ENCODE measurements at places on chromosomes 6 and 20. TPM values are rescaled to one million over a fixed set of nuclear protein-coding genes. Genes with fewer than 3 reads are reported as not detected.

- H3K4me3 ChIP-seq = no peak overlapping the region
- H3K36me3 ChIP-seq = peaks cover 12% of the 10 kb centered on the region
- H3K27me3 ChIP-seq = no peaks in the 10 kb centered on the region
- H3K4me1 ChIP-seq = peaks cover 24% of the 10 kb centered on the region
- DNase-seq = no peak
- H3K27ac ChIP-seq = 0 out of 2 replicates have a peak overlapping the region, but pooled peaks have one; percentile 12
Observed at GRCh38 chr6:14889188-14889587, 356.7 kb upstream of the JARID2 start.

The PTK6 gene
- total RNA-seq = 0.32 TPM

DNA sequence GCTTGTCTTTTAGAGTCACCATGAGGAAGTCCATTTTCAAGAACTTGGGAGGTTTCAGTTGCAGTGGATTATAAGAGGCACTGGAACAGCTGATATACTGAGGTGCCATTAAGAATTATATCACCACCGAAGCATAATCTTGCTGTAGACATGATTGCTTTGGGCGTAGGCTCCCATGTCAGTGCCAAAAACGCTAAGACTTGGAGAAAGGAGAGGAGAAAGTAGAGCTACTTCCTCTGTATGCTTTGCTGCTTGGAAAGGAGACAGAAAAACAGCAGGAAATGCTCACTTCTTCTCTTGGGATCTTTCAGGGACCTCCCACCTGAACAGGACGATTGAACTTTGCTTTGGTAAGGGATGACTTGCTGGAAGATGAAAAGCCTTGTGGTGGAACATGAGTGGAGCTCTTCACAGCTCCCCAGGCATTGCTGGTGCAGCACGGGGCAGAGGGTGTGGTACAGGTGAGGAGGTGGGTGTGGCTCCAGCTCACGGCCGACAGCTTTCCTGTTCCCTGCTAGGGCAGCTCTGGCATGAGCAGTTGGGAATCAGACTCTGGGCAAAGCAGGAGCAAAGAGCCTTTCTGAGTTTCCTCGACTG is 190.4 kb upstream of the JAG1 start:
- peaks cover 9% of the 10 kb centered on the region for H3K4me1 ChIP-seq
- H3K36me3 ChIP-seq = no peaks in the 10 kb centered on the region
- peaks cover 2% of the 10 kb centered on the region for H3K27me3 ChIP-seq
- peak; percentile 31 for DNase-seq

GRCh38 chr6:161372422-161372793 is 98.5 kb upstream of the AGPAT4 start:
- no peak for DNase-seq
- peaks cover 4% of the 10 kb centered on the region for H3K4me1 ChIP-seq
- H3K36me3 ChIP-seq = no peaks in the 10 kb centered on the region
- no peak overlapping the region for H3K27ac ChIP-seq
- H3K27me3 ChIP-seq = no peaks in the 10 kb centered on the region
- H3K4me3 ChIP-seq = no peak overlapping the region

- no peak overlapping the region for H3K4me3 ChIP-seq
- no peaks in the 10 kb centered on the region for H3K36me3 ChIP-seq
- no peaks in the 10 kb centered on the region for H3K27me3 ChIP-seq
- no peak for DNase-seq
- H3K27ac ChIP-seq = no peak overlapping the region
- H3K4me1 ChIP-seq = no peaks in the 10 kb centered on the region
Observed at GRCh38 chr6:10177704-10178103, 237.2 kb downstream of the TFAP2A start.

- DNase-seq = no peak
- no peaks in the 10 kb centered on the region for H3K27me3 ChIP-seq
- H3K4me3 ChIP-seq = no peak overlapping the region
- peaks cover 2% of the 10 kb centered on the region for H3K4me1 ChIP-seq
- no peak overlapping the region for H3K27ac ChIP-seq
- no peaks in the 10 kb centered on the region for H3K36me3 ChIP-seq
Observed at GRCh38 chr6:165695722-165696515, 32.9 kb upstream of the PDE10A start.

DNA sequence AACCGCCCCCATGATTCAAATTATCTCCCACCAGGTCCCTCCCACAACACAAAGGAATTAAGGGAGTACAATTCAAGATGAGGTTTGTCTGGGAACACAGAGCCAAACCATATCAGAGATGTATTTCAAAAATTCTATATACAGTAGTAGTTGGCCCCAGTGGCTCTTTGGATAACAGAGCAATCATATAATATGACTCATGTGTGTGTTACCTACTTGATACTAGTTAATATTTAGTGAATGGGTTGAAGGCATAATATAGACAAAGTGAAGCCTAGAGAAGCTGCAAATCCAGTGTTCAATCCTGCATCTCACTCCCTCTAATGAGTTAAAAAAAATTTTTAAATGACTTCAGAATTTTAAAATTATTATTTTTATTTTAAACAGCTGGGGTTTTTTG is 43.2 kb downstream of the KAT14 start:
- no peak overlapping the region for H3K27ac ChIP-seq
- no peak for DNase-seq
- H3K4me1 ChIP-seq = peaks cover 5% of the 10 kb centered on the region
- H3K4me3 ChIP-seq = no peak overlapping the region
- H3K27me3 ChIP-seq = no peaks in the 10 kb centered on the region

- DNase-seq = no peak
- H3K4me1 ChIP-seq = peaks cover 12% of the 10 kb centered on the region
- 0 out of 2 replicates have a peak overlapping the region, but pooled peaks have one; percentile 10 for H3K27ac ChIP-seq
- no peaks in the 10 kb centered on the region for H3K27me3 ChIP-seq
Observed at GRCh38 chr6:42032366-42032765, 18.0 kb upstream of the TAF8 start.

The DLK2 gene
- total RNA-seq = 0.18 TPM

The EDN3 gene
- 0.25 TPM for total RNA-seq

GRCh38 chr6:31736021-31736767 is at the start of gene CLIC1:
Gene CLIC1, minus strand, starts transcription at chr6:31736530. Its CDS starts 230 bp downstream, at chr6:31736300.
- no peaks in the 10 kb centered on the region for H3K27me3 ChIP-seq
- peak within 1 kb of the TSS; percentile 90 for H3K27ac ChIP-seq
- H3K36me3 ChIP-seq = peaks cover 25% of the 10 kb centered on the region
- DNase-seq = peak; percentile 81

The C6orf89 gene
- total RNA-seq = 15.0 TPM

GRCh38 chr6:89927264-89927663 is 33.0 kb downstream of the GJA10 start:
- H3K4me1 ChIP-seq = peaks cover 10% of the 10 kb centered on the region
- H3K36me3 ChIP-seq = no peaks in the 10 kb centered on the region
- no peak overlapping the region for H3K27ac ChIP-seq

DNA sequence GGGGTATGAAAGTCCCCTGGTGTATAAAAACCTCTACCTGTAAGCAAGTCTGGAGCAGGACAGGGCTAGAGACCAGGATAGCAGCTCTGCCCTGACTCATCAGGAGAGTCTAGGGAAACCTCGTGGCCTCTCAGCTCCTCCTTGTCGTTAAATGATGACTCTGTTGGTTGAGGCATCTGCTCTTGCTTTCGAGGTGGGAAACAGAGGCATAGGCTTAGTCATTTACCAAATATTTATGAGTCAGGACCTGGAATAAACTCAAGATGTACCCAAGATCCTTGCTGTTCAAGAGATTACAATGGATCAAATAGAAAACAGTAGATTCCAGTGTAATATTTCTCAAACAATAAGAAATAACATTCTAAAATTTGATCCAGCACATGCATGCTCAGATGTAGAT is 5.5 kb downstream of the MANBAL start:
- H3K36me3 ChIP-seq = peaks cover 35% of the 10 kb centered on the region
- H3K4me1 ChIP-seq = peaks cover 18% of the 10 kb centered on the region
- no peak for DNase-seq
- peak overlapping the region; percentile 45 for H3K27ac ChIP-seq
- no peaks in the 10 kb centered on the region for H3K27me3 ChIP-seq

The PTCHD4 gene
- total RNA-seq = 1.6 TPM

The RREB1 gene
- total RNA-seq = 38.5 TPM

The JAG1 gene
- total RNA-seq = 38.3 TPM

- 0 out of 2 replicates have a peak, but pooled peaks cover 3% of the 10 kb centered on the region for H3K4me1 ChIP-seq
- no peak overlapping the region for H3K4me3 ChIP-seq
- H3K27me3 ChIP-seq = no peaks in the 10 kb centered on the region
- H3K27ac ChIP-seq = no peak overlapping the region
Observed at GRCh38 chr6:101689156-101689555, 295.6 kb downstream of the GRIK2 start.

The GATA5 gene
- total RNA-seq = 2.3 TPM

DNA sequence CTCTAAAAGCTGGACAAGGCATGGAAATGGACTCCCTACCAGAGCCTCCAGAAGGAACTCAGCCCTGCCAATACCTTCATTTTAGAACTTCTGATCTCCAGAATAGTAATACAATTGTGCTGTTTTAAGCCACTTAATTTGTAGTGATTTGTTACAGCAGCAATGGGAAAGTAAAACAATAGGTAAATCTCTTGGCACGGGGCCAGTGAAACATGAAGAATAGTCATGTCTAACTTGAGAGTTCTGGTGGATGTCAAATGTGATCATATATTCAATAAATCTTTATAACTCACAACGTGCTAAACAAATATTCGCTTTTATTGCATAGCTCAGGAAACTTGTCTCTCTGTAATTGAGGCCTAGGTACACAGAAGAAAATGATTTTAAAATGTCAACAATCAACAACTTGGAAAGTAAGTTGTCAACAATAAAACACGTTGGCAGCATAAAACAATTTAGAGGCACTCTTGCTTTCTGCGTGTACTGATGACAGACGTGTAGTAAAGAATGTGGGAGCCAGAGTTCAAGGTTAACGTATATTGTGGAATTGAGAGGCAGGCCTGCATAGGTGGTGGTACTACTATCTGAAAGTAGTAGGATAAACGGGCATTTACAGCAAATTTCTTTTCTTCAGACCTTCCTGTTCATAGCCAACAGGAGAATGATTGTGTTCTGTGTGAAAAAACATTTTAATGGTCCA is 140.5 kb upstream of the OPRM1 start:
- H3K27me3 ChIP-seq = no peaks in the 10 kb centered on the region
- no peaks in the 10 kb centered on the region for H3K4me1 ChIP-seq
- H3K4me3 ChIP-seq = no peak overlapping the region
- no peak overlapping the region for H3K27ac ChIP-seq

DNA sequence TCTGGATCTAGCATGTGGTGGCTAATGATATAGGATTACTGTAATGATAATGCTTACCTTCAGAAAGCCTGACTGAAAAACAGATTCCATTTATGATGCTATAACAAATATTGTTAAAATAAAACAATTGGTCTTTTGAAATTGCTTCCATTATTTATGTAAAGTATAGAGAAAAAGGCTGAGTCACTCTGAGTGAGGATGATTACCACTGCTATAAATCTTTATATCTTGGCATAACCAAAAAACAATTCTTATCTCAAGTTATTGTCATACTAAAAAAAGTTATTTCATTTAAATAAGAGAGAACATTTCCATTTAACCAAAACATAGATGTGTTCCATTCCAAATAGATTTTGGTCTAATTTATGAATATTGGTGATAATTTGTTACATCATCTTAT is 53.0 kb upstream of the DST start:
- H3K27ac ChIP-seq = no peak overlapping the region
- H3K36me3 ChIP-seq = peaks cover 13% of the 10 kb centered on the region
- no peak overlapping the region for H3K4me3 ChIP-seq
- H3K27me3 ChIP-seq = no peaks in the 10 kb centered on the region
- no peak for DNase-seq

- H3K4me3 ChIP-seq = no peak overlapping the region
- no peak overlapping the region for H3K27ac ChIP-seq
- no peaks in the 10 kb centered on the region for H3K36me3 ChIP-seq
- DNase-seq = no peak
- peaks cover 26% of the 10 kb centered on the region for H3K4me1 ChIP-seq
Observed at GRCh38 chr20:17833036-17833674, 133.4 kb downstream of the BANF2 start.

GRCh38 chr6:34025112-34025807 is 120.6 kb downstream of the GRM4 start:
- DNase-seq = no peak
- no peak overlapping the region for H3K27ac ChIP-seq
- no peak overlapping the region for H3K4me3 ChIP-seq
- no peaks in the 10 kb centered on the region for H3K27me3 ChIP-seq

GRCh38 chr6:83292900-83293843 is 100.0 kb downstream of the RWDD2A start:
- no peak overlapping the region for H3K27ac ChIP-seq
- H3K27me3 ChIP-seq = no peaks in the 10 kb centered on the region
- no peak for DNase-seq
- no peaks in the 10 kb centered on the region for H3K4me1 ChIP-seq
- no peak overlapping the region for H3K4me3 ChIP-seq

GRCh38 chr6:169189182-169189581 is 64.5 kb downstream of the THBS2 start:
- no peak overlapping the region for H3K4me3 ChIP-seq
- H3K27me3 ChIP-seq = no peaks in the 10 kb centered on the region
- no peak overlapping the region for H3K27ac ChIP-seq
- no peak for DNase-seq
- H3K36me3 ChIP-seq = peaks cover 3% of the 10 kb centered on the region
- no peaks in the 10 kb centered on the region for H3K4me1 ChIP-seq

GRCh38 chr6:83378621-83379388 is 52.0 kb downstream of the ME1 start:
- H3K36me3 ChIP-seq = no peaks in the 10 kb centered on the region
- no peaks in the 10 kb centered on the region for H3K27me3 ChIP-seq
- H3K4me1 ChIP-seq = no peaks in the 10 kb centered on the region
- no peak overlapping the region for H3K27ac ChIP-seq
- DNase-seq = no peak

DNA sequence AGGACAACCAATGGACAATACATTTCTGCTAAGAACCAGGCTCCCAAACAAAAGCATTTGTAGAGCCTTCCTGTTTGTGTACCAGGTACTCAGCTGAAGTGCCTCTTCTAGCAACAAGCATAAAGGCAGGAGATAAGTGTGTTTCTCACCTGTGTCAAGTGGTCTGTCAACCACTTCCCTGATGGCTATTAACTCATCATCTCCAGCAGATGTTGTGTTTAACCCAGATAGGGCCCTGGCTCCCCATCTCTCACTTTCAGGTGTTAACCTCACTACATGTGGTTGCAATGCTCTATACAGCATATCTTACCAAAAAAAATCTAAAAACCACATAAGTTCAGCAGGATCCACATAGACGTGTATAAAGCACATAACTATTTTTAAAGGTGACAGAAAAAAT is 9.6 kb upstream of the IL17A start:
- no peaks in the 10 kb centered on the region for H3K36me3 ChIP-seq
- no peaks in the 10 kb centered on the region for H3K27me3 ChIP-seq
- H3K4me1 ChIP-seq = no peaks in the 10 kb centered on the region
- DNase-seq = no peak
- H3K4me3 ChIP-seq = no peak overlapping the region
- H3K27ac ChIP-seq = no peak overlapping the region

Data from WTC11 (cell line).